Fibroblast of mammary gland (primary cell): ENCODE measurements at places on chromosomes 7 and 10.

DNA sequence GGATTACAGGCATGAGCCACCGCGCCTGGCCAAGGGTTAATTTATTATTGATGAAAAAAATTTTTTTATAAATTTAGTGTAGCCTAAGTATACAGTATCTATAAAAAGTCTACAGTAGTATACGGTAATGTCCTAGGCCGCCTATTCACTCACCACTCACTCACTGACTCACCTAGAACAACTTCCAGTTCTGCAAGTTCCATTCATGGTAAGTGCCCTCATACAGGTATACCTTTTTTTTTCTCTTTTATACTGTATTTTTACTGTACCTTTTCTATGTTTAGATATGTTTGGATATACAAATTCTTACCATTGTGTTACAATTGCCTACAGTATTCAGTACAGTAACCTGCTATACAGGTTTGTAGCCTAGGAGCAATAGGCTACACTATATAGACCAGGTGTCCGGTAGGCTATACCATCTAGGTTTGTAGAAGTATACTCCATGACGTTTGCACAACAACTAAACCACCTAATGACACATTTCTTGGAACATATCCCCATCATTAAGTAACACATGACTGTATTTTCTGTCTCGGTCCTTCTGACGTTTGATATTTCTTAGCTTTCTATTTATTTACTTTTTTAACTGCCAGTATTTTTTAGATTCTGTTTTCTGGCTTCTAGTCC lies 23.4 kb downstream of the IRF5 start:
- DNase-seq: peak; percentile 21

DNA sequence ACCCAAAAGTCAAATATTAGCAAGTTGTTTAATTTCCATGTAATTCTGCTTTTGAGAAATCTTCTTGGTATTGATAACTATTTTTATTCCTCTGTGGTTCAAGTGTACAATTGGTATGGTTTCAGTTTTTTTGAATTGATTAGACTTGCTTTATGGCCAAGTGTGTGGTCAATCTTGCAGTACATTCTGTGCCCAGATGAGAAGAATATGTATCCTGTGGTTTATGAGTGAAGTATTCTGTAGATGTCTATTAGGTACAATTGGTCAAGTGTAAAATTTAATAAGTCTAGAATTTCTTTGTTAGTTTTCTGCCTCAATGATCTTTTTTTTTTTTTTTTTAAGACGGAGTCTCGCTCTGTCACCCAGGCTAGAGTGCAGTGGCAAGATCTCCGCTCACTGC lies 36.6 kb upstream of the C7orf33 start:
- DNase-seq: no peak

DNA sequence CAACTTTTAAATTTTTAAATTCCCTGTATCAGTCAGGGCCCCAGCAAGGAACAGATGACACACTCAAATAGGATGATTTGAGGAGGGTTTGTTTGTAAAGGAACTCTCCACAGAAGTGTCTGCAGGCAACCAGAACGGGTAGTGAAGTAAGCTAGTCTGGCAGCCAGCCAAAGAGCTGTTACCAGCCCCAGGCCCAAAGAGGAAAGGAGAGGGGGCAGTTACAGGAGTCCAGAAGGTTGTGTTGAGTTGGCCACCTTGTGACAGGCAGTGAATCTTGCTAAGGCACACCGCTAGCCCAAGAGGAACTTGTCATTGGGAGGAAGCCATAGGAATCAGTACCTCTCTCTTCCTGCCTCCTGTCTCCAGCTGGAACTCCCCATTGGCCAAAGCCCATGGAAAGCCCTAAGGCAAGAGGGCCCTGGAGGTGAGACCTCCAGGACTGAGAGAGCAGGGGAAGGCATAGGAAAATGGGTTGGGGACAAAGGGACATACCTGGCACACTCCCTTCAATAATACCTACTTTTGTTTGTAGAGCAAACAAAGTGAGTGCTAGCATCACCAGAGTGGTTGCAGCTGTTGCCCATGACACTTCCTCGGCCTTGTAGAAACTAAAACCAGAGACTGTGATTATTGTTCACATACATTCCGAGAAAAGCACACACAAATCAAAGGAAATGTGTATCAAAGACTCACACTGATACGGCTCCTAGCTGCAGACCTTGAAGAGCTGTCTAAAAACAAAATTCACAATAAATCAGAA lies 25.4 kb upstream of the GATAD1 start:
- no peak for DNase-seq

- no peak for DNase-seq
Observed at GRCh38 chr10:1938317-1938716, 201.0 kb upstream of the ADARB2 start.

GRCh38 chr10:129814681-129815646 lies 149.1 kb downstream of the EBF3 start:
- no peak for DNase-seq
